Kasumi-1 (cell line): ENCODE measurements at places on chromosomes 5 and 9.
A peak's percentile ranks its signal among the peaks of the same experiment; 100 is the strongest.

DNA sequence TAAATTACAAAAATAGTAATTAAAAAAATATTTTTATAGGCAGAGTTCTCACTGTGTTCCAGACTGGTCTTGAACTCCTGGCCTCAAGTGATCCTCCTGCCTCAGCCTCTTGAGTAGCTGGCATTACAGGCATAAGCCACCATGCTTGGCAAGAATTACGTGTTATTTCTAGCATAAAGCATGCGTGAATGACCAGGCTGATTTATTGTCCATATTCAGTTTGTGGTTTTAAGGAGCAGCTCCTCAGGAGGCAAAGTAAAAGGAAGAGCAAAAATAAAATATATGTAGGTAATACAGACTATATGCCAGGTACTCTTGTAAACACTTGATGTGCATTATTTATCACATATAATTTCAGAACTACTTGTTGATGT is 7.1 kb upstream of the CD180 start:
- no peak for DNase-seq

DNA sequence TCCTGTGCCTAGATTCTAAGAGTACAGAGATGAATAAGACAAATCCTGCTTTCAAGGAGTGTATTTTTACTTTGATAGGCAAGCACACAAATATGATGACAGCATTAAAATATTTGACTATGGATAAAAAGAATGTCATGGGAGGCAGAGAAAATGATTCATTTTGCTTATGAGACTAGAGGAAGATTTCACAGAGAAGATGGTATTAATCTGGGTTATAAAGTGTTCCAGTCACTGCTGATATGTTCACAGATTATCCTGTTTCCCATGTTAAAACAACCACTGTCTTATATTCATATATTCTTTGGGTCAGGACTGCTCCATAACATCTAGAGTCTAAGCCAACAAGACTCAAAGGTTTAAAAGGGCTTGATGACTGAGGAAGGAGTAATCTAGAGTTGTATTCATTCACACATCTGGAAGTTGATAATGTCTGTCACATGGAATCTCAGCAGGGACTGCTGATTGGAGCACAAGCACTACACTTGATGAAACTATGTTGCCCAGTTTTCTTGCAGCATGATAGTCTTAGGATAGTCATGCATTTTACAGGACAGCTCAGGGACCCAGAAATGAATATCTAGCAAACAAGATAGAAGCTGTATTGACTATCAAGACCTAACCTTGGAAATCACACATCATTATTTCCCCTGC is 79.3 kb downstream of the STARD4 start:
- no peak for DNase-seq

DNA sequence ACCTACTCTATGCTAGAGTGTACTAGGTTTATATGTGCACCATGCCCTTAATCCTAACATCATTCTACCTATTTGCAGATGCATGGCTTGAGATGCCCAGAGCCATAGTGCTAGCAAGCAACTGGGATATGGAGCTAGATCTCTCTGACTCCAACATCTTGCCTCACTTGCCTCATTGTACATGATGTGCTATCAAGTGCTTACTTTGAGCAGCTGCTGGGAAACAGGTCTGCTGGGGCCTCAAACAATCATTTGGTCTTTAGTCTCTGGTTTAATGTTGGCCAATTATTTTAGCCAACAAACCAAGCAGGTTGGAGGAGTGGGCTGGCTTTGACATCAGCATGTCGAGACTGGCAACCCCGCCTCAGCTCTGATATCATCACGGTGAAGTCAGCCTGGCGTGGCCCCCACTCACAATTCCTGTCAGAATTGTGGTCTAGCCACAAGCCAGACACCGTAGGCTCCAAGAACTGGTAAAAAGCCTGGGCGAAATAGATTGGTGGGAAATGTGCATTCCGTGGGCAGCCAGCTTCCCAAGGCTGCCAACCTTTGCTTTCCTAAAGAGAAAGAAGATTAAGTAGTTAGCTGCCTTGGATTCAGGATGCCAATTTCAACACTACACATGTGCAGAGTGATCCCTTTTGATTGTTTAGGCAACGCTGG is 21.1 kb upstream of the GAS1 start:
- no peak for DNase-seq

DNA sequence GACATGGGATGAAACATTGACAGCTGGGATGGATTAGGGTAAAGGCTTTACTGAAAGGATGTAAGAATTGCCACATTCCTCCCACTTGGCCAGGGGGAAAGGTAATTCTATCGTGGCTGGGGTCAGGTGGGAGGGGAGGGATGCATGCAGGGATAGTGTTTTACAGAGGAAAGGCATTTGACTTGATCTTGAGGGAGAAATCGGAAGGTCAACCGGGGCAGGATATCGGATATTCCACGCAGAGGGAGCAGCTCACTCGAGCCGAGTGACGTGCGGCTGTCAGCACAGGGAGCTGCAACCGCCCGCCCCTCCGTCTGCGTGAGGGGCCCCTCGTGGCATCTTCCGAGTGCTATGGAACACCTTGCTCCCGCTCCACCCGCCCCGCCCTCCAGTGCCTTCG is 63.4 kb upstream of the ADAMTS2 start:
- DNase-seq, result no peak

DNA sequence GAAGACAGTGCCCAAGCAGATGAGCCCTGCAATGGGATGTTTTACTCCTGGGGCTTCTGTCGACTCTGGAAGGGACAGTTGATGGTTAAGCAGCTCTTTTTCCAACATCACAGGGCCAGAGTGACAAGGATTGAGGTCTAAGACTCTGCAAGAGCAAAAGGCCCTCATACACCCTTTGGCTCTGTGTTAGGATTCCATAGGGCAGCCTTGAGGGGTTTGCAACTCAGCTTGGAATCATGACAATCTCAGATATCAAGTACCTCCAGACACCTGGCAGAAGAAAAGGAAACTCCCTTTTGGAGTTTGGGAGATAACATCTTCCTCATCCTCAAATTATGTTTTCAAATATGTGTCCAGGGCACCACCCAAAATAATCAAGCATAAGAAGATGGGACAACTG is 205.7 kb downstream of the GNA14 start:
- DNase-seq, result no peak

- no peak for DNase-seq
Measured at GRCh38 chr9:14402583-14402982, 88.6 kb upstream of the NFIB start.

- DNase-seq, result no peak
Measured at GRCh38 chr5:121525706-121526105, 326.0 kb upstream of the FTMT start.

- no peak for DNase-seq
Measured at GRCh38 chr5:143241892-143242291, 161.6 kb downstream of the NR3C1 start.

- no peak for DNase-seq
Measured at GRCh38 chr5:67355120-67355713, 158.6 kb upstream of the CD180 start.

DNA sequence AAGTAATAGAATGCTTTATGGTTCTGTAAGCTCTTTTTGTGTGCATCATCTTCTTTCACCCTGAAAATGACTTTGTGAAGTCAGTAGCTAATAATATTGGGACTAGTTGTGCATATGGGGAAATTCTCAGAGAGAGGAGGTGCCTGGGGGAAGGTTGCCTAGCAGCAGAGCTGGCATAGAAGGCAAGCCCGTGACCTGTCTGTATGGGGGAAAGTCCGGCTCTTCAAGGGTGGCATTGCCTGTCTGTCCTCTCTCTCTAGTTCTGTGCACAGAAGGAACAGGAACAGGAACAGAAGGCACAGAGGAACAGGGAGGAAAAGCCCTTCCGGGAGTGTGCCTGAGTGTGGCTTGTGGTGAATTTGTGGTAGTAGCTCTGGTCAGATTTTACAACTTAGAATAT is 33.1 kb downstream of the SH3GL2 start:
- no peak for DNase-seq

- DNase-seq, result peak; percentile 81
Measured at GRCh38 chr5:65076251-65076869, 307.6 kb downstream of the CWC27 start.

DNA sequence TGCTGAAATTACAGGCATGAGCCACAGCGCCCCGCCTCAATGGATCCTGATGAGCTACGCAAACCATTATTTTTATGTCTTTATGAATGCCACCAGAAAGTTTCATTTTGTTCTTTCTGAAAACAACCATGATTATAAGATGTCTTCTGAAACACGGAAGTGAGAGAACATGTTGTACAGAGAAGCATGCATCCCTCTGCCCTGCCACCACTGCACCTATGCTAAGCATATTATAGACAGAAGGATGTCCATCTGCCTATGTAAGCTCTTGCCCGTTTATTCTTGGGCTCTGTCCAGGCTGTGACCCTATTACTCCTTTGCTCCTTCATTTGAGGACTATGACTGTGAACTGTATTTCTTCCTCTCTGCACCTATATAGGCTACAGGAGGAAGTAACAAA is 74.3 kb downstream of the GRAMD2B start:
- no peak for DNase-seq

GRCh38 chr9:27634879-27635278 is 61.6 kb upstream of the C9orf72 start:
- DNase-seq, result peak; percentile 41

GRCh38 chr5:143601357-143601756 is 197.9 kb upstream of the NR3C1 start:
- DNase-seq, result no peak
